Stomach (tissue), 19 donors: ENCODE measurements at places on chromosomes 1 and 21.

GRCh38 chr1:82597649-82598048 is 796.9 kb downstream of the ADGRL2 start:
- DNase-seq = peak; percentile 28
- no peaks in the 10 kb centered on the region for H3K27me3 ChIP-seq
- H3K4me1 ChIP-seq = no peaks in the 10 kb centered on the region
- no peaks in the 10 kb centered on the region for H3K36me3 ChIP-seq
- no peak overlapping the region for H3K4me3 ChIP-seq

DNA sequence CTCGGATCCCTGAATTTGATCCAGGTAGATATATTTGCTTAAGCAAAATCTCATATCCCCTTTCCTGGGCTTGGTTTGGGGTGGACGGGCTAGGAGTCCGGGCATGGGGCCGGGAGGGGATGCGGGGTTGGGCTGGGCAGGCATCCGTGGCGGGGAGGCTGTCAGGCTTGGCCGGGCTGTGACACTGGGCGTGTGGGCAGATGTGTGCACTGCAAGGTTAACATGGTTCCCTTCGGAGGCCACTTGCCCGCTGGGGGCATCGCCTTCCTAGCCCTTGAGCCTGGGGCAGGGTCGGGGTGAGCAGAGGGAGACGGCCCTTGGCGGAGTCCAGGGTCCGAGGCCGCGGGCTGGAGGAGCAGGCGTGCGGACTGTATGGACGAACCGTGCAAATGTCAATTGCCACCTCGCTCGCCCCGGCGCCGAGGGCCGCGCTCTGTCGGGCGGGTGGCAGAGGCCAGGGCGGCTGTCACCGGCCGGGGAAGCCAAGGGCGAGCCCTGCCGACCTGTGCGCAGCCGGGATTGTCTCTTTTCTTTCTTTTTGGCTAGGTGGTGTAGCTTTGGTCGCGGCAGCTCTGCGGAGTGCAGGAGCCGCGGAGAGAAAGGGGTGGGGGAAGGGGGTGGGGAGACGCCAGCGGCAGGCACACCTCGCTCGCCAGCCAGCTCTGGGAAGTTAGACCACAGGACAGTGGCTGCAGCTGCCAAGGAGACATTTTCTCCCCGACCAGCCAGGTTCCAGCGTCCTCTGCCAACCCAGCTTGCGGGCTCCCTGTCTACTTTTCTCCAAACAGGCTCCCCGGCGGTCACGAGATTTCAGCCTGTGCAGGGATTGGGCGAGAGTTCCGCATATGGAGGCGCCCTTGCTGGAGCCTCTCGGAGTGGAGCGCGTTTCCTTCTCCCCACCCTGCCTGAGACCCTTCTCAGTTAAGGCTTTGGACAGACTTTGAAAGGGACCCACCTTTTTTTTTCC is 1.3 kb downstream of the RCOR3 start:
- peaks cover 15% of the 10 kb centered on the region for H3K4me1 ChIP-seq
- peak overlapping the region; percentile 64 for H3K4me3 ChIP-seq
- no peaks in the 10 kb centered on the region for H3K27me3 ChIP-seq
- H3K27ac ChIP-seq = peak overlapping the region; percentile 94
- DNase-seq = peak; percentile 91

GRCh38 chr1:200468264-200469001 is 58.6 kb upstream of the ZNF281 start:
- no peak overlapping the region for H3K4me3 ChIP-seq
- no peak for DNase-seq
- H3K36me3 ChIP-seq = no peaks in the 10 kb centered on the region

DNA sequence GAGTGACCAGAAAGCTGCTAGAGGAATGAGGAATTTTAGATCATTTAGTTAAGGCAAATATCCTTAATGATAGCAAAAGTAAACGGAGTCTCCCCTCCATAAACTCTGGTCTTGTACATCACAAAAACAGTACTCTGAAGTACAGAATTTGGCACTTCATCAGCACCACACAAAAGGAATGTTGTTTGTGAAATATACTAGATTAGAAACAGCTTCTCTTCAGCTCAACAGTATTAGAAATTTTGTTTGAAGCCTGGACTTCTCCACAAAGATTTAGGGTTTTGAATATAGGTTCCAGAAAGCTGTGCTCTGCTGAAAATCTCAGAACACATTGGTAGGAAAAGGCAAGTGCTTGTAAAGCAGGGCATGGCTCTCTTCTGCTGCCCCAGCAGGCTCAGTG is 135.1 kb upstream of the PTGFR start:
- H3K36me3 ChIP-seq = no peaks in the 10 kb centered on the region
- DNase-seq = no peak
- H3K4me1 ChIP-seq = no peaks in the 10 kb centered on the region
- no peak overlapping the region for H3K4me3 ChIP-seq

DNA sequence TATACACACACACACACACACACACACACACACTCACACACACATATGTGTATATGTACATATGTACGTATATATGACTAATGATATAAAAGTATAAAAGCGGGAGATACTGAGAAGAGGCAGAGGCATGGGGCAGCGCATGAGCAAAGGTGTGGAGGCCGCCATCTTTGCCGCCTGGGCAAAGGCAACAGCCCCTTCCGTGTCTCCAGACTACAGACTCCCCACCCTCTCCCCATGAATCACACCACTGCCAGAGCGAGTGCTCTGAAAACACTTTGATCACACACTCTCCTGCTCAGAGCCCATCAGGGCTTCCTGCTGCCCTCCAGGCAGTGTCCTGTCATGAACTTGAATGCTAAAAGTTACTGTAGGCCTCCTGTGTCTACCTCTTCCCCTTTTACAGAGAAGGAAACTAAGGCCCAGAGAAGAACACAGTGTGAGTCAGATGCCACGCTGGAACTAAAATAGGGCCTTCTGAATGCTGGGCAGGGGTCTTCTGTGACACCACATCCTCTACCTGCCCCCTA is 54.7 kb upstream of the SSBP3 start:
- H3K36me3 ChIP-seq = no peaks in the 10 kb centered on the region
- H3K27me3 ChIP-seq = no peaks in the 10 kb centered on the region
- peaks cover 8% of the 10 kb centered on the region for H3K4me1 ChIP-seq
- H3K4me3 ChIP-seq = no peak overlapping the region

- peaks cover 19% of the 10 kb centered on the region for H3K36me3 ChIP-seq
- no peak for DNase-seq
- H3K27ac ChIP-seq = no peak overlapping the region
- no peak overlapping the region for H3K4me3 ChIP-seq
- no peaks in the 10 kb centered on the region for H3K27me3 ChIP-seq
Observed at GRCh38 chr1:223008808-223009207, 134.2 kb downstream of the TLR5 start.
